ENCODE measurements at places on chromosomes 13 and 19.

GRCh38 chr13:25281193-25281934 lies 5.9 kb downstream of the MTMR6 start:
- DNase-seq, result no peak

GRCh38 chr13:50116430-50116973 lies 101.3 kb downstream of the KCNRG start:
- no peak for DNase-seq

DNA sequence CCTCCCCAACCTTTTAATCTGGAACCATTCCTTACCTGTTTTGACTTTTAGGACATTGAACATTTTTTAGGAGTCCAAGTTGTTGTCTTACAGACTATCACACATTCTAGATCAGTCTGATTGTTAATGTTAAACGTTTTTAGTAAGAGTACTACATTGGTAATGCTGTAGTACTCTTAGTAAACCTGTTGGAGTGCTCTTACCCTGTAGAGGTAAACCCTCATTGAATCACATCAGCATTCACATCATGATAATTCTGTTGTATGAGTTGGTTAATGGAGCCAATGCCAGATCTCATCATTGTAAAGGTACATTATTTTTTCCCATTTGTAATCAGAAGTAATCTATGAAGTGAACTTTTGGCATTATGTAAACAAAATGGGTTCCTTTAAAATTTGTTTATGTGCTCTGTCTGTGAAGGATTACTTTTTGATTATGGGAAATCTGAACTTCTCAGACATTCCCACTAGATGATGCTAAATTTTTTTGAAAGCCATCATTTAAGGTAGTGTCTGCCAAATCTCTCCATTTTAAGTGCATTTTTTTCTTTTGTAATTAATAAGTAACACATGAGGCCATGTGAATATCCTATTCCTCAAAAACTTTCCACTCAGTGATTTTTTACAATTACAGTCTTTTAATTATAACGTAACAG lies 55.2 kb downstream of the VWA8 start:
- DNase-seq, result no peak

- DNase-seq, result no peak
These were observed 15.4 kb downstream of the FCHO1 start for GRCh38 chr19:17766543-17767131.

GRCh38 chr13:95604556-95604915 lies 40.0 kb downstream of the DZIP1 start:
- no peak for DNase-seq

DNA sequence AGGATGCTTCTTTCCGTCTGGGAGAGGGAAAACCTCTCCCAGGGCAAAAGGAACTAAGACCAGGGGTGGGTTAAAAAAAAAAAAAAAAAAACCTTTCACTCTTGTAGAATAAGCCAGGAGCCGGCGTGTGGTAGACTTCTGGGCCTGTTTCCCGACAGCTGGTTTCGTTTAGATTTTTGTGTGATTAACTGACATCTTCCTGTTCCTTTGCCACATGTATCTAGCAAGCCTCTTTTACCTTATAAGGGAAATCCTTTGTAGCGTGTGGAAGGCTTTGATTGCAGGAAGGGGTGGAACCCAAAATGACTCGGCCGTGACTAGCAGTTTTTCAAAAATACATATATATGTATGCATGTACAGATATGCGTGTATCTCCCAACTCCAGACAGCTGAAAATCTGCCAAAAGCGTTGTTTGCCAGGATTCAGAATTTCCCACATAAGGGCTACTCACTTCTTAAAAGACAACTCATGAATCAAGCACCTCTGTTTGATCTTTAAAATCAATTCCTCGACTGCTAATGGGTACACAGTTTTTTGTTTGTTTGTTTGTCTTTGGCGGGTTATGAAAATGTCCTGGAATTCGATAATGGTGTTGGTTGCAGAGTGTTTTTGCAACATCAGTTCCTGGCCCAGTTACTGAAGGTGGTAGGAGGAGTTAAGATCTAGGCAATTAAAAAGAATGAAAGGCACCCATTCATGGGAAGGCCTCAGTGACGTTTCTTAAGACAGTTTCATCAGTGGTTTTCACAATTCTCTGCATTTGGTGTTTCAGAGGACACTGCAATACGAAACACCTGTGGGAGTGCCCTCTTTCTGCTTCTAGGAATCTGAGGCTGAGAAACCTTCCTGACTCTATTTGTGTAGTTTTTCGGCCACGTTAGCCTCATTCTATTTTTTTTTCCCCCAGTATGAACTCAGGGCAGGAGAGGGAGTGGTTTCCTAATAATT lies 2.7 kb downstream of the TPM4 start:
- no peak for DNase-seq

DNA sequence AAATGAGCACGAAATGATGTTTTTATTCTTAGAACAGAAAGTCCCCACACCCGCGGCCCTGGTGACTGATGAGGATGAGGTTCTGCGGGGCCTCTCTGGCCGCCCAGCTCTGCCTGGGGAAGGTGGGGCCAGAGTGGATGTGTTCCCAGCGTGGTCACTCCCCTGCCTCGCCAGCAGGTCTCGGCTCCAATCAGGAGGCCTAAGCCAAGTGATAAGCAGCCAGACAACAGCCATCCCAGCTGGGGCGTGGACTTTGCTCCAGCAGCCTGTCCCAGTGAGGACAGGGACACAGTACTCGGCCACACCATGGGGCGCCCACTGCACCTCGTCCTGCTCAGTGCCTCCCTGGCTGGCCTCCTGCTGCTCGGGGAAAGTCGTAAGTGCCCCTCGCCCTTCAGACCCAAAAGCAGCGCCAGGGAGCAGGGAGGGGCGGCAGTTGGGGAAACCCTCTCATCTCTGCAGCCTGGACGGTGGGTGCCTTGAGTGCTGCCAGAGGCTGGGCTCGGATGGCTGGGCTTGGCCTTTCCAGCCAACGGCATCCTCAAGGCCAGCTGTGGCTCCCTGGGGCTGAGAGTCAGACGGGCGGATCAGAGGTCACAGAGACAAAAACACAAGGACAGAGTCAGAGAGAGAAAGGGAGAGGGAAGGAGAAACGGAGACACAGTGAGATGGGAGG lies at the start of gene F10:
F10 (plus strand) TSS at position 250 of the 676 bp plus-strand sequence; CDS start at position 307, 57 bp downstream.
- DNase-seq, result no peak

DNA sequence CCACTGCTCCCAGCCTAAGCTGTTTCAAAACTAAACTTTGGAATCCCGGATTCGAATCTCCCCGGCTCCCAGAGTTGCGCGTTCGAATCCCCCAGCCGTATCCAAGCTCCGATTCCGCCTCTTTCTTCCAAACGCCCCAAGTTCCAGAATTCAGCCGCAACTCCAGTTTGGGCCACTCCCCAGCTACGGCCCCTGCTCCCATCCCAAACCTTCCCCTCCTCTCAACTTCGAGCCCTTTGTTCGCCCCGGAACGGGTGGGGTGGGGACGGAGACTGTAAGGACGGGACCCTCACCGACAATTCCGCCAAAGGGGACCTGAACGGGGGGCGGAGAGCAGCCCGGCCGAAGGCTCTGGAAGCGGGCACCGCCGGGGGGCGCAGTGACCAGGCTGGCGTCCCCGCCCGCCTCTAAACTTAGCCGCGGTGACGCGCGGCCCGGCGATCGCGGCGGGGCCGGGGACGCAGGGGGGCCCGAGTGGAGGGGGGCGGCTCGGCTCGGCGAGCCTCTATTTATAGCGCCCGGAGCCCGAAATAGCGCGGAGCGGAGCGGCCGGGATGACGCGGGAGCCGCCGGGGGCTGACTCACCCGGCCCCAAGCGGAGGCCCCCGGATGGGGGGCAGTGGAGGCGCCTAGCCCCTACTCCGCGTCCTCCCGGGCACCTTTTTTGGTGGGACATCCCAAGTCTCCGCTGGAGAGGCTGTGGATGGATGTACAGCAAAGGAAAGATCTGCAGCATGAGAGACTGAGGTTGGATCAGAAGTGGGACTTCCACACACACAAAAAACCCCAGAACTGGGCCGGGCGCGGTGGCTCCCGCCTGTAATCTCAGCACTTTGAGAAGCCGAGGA lies 4.9 kb upstream of the ERCC1 start:
- no peak for DNase-seq

- no peak for DNase-seq
These were observed 4.6 kb upstream of the ITGBL1 start for GRCh38 chr13:101447852-101448251.

DNA sequence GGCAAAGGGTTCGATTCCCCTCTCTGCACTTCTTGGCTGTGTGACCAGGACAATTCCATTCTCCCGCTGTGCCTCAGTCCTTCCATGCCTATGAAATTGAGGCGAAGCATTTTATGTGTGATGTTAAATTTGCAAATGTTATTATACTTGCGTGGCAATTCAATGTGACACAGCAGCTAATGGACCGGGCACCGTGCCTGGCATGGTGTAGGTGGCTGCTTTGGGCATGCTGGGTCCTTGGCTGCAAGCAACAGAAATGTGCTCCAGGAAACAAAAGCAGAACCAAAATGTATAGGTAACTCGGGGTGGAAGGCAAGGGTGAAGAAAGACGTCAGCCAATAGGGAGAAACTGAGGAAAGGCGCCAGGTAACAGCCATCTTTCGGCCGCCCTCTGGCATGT lies 37.1 kb downstream of the TINCR start:
- DNase-seq, result no peak

DNA sequence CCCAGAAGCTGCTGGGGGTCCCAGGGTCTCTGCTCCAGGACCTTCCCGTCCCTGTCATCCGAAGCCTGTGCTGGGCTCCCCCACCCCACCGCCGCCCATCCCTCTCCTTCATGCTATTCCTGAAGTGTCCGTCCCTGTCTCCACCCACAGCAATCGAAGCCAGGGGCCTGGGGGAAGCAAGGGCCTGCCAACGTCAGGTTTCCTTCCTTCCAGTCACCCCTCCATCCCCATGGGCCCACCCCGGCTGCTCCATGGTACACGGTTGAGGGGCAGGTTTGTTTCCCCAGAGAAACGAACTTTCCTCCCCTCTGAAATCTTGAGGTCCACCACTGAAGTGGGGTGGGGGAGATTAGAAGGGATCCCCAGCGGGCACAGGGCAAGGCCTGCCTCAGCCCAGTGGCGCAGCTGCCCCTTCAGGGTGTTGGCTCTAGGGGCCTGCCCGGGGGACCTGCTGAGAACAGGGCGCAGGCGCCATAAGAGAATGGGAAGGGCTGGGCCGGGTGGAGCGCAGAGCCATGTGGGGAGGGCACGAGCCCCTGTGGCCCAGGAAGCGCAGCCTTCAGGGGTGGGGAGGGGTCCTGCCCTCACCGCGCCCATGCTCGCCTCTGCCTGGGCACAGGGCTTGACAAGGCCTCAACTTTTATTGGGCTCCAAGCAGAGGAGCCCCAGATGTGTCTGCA lies 16.1 kb downstream of the CEBPG start:
- DNase-seq, result no peak

DNA sequence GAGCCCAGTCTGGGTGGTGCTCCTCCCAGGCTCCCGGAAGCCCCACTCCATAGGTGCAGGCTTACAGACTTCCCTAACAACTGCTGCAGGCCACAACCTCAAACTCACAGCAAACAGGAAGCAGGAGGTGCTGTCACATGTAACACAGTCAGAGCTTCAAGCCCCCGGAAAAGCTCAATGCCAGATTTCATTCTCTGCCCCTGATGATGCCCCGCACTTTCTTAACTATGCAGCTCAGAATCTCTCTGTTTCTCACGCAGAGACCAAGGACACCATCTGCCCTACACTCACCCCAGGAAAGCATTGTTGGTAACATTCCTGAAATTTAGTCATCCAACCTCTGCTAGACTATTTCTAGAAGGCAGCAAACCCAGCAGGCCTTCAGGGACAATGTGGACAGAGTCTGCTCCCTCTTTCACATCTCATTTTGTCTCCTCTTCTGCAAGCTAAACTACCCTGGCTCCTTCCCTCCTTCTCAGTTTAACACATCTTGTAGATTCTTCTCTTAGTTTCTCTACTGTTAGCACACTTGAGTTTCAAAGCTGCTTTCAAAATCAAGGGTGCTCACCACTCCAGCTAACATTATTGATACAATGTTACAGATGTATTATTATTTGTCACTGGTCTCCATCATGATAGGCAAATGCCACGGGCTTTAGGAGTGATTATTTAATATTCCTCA lies 162.5 kb downstream of the KCTD12 start:
- DNase-seq, result no peak

- no peak for DNase-seq
These were observed 64.8 kb upstream of the DOCK9 start for GRCh38 chr13:99042521-99043250.

GRCh38 chr19:15274477-15274876 lies 42.2 kb upstream of the EPHX3 start:
- no peak for DNase-seq

DNA sequence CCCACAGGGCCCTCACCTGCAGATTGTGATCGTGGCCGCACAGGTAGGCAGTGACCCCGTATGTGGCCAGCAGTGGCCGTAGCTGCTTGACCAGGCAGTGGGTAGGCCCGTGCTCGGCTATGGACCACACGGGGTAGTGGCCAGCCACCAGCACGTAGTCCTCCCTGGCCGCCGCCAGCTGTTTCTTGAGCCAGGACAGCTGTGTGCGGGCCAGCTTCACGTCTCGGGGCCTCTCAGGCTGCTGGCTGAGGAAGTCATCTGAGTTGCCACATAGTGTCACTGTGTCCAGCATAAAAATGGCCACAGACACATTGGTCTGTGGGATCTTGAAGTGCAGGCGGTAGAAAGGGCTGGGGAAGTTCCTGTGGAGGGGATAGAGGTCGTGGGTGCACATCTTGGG lies 1.2 kb downstream of the ACP5 start:
- DNase-seq, result no peak

DNA sequence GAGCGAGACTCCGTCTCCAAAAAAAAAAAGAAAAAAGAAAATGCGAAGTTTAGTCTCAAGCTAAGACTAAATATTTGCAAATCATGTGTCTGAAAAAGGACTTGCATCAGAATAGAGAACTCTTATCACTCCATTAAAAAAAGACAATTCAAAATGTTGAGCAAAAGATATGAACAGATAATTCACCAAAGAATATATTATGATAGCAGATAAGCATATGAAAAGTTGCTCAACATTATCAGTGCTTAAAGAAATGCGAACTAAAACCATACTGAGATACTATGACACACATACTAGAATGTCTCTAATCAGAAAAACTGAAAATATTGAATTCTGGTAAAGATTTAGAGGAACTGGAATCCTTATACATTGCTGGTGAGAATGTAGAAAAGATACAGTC lies 38.7 kb upstream of the SACS start:
- no peak for DNase-seq

DNA sequence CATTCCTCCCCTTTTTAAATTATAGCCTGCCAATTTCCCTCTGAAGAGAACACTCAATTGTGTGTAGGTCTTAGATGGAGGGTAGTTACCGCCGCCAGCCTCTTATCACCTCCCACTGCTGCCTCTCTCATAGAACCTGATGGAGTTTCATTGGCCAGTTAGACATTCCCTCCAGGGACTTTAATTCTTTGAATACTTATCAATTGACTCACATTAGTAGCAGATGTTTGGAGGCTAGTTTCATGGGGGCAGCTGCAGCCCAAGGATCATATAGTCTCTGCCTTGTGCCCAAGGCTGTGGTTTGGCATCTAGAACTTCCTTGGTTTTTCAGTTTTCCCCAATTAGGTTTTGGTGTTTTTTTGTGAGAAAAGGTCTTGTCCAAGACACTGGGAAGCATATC lies 318.9 kb upstream of the HTR2A start:
- DNase-seq, result no peak

DNA sequence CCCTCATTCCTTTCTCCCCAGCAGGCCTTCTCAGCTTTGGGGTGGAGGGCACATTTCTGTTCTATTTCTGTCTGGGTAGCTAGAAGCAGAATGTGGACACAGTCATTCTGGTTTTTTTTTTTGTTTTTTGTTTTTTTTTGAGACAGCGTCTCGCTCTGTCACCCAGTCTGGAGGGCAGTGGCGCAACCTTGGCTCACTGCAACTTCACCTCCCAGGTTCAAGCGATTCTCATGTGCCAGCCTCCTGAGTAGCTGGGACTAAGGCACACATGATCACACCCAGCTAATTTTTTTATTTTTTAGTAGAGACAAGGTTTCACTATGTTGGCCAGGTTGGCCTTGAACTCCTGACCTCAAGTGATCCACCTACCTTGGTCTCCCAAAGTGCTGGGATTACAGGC lies 20.3 kb downstream of the CLPTM1 start:
- no peak for DNase-seq
